Suprapubic skin (tissue), 4 donors: ENCODE measurements at places on chromosomes 2 and 18.

DNA sequence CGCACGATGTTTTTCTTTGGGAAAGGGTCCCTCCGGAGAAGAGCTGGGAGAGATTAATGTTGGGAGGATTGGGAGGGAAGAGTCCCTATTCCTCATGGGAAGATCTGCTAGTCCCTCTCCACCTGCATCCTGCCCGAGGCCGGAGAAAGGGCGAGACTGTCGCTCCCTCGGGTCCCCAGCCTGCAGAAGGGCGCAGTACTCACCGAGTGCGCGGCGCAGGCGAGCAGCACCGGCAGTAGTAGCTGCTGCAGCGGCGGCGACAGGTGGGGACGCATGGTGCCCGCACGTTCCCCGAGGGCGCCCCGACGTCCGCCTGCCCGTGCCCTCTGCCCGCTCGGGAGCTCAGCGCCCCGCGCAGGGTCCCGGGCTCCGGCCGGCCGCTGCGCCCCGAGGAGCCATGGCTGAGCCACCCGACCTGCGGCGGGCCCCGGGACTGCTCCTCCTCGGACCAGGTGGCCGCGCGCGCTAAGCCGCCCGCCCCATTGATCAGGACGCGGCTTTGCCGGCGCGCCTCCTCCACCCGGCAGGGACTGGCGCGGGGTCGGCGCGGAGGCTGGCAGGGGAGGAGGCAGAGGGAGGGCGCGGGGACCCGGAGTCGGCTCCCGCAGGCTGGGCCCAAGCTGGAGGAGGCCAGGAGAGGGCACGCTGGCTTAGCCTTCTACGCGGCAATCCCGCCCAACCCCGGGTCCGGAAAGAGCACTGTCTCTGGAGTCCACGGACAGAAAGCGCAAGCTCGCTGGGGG is at the start of gene SCTR:
Gene SCTR, minus strand, starts transcription at position 532 of the 743 bp plus-strand sequence. Its CDS starts 257 bp downstream, at position 275.
- no peak for DNase-seq

DNA sequence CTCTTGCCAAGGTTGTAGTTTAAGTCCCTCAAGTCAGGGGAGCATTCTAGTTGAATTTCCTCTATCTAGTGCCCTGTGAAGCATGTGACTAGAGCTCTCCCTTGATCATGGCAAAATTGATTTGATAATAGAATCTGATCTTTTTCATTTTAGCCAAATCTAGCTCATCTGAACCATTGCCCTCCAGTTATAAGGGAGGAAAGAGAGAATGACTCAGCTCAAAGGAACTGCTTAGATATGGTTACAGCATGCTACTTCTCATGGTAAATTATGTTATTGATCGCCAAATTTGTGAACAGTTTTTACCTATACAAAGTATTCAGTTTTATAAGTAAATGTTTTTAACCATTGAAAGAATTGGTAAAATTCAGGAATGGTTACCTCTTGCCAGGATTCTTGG is 100.8 kb downstream of the GPR39 start:
- DNase-seq = no peak

DNA sequence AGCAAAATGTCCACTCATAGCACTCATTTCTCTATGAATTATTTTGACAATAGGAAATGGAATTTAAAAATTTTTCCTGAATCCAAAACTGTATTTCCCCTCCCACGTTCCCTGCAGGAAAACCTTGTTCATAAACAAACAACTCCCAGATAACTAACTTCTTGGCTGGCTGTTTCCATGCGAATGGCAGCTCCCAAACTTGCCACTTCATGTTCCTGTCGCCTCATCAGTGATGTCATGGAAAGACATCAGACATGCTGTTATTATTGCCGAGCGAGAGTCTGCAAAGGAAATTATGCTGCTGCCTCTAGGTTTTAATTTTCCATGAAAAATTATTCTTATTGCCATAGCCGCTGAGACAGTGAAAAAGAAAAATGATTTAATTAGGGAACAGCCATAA is 117.0 kb upstream of the RIOK3 start:
- no peak for DNase-seq

- no peak for DNase-seq
Observed at GRCh38 chr2:226423498-226423960, 376.1 kb downstream of the IRS1 start.

DNA sequence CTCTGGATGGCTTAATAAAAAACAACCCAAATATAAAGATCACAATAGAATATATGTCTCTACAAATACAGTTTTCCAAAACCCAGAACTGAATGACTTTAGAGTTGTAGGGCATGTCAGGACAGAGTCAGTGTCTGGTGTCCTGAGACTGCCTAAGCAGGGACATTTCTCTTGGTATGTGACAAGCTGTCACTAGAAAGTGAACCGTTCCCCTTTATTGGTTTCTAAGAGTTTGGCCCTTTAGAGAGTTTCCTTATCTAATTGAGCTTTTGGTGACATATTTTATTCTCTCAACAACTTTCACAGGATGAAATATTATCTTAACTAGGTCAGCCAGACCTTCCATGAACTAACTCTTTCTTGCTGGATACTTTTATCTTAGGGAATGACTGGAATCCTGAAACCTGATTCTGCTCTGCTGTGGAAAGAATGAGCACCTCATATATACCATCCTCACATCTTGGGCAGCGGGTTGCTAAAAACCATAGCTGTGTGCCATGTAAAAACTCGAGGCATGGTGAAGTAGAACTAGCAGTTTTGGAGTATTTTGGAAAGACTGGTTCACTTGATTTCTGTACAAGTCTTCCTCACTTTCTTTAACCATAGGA is 54.8 kb downstream of the CAVIN2 start:
- no peak for DNase-seq

DNA sequence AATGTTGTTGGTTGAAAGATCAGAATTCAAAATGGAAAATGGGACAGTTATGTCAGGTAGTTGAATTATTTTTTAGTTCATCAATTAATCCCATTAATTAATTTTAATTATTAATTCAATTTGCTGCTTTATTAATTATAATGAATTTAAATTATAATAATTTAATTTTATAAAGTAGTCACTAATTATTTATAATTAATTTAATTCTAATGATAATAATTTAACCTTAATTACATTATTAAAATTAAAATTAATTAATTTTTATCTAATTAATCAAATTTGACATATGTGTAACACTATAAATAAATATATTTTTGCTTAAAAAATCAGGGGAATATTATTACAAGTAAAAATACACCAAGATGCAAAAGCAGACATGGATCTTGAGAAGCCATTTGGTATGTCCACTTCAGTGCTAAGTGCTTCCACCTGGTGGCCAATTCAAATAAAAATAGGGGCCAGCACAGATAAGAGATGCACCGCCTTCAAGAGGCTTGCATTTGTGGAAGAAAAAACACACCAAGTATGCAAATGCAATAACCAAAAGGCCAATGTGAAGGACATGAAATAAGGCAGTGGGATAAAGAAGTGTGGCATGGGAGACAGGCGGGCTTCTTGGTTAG is 73.2 kb downstream of the MBP start:
- no peak for DNase-seq

DNA sequence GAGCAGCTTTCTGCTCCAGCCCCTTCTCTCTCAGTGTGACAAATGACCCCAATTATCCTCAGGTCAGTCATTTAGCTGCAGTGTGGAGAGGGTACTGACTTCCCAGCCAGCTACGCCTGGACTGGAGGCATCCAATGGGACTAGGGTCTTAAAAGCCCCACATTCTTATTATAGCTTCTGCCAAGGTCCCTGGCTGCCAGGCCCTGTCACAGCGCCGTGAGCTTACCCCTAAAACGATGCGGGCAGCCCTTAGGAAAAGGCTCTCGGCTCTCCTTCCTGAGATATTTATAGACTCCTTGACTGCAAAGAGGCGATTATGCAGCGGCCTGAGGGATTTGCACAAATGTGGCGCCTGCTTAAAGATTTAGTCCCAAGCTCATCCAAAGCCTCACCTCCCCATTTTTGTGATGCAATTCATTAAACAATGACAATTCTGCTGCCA is 69.2 kb upstream of the EDAR start:
- DNase-seq = no peak
